ENCODE measurements at places on chromosomes 13 and 19. TPM values are rescaled to one million over a fixed set of nuclear protein-coding genes. Genes with fewer than 3 reads are reported as not detected.
A peak's percentile ranks its signal among the peaks of the same experiment; 100 is the strongest.

NCR1 gene
- polyA plus RNA-seq, result not detected

SULT2B1 gene
- not detected for polyA plus RNA-seq

SYT5 gene
- 0.92 TPM for polyA plus RNA-seq

ZNF418 gene
- 9.9 TPM for polyA plus RNA-seq

RHPN2 gene
- 5.5 TPM for polyA plus RNA-seq

DNA sequence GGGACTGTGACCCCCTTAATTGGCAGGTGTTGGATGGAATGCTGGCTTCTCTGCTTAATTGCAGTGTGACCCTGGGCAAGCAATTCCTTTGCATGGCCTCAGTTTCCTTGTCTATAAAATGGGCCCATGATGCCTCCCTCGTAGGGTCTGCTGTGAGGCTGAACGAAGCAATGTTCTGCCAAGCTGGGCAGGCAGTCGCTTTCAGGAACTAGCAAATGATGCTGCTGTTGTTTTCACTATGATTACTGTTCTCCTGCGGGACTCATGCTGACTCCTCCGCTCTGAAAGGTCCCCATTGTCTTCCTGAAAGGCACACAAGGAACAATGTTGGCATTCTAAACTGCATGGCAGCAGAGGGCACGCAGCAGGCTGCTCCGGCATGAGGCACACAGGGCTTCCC, 6.8 kb downstream of the BICRA start:
- no peaks in the 10 kb centered on the region for H3K27me3 ChIP-seq
- DNase-seq, result no peak
- H3K4me3 ChIP-seq, result peak overlapping the region; percentile 67
- no peaks in the 10 kb centered on the region for H3K36me3 ChIP-seq
- H3K4me1 ChIP-seq, result peaks cover 59% of the 10 kb centered on the region

GRCh38 chr19:37929355-37929923, 22.4 kb downstream of the SIPA1L3 start:
- H3K27me3 ChIP-seq, result no peaks in the 10 kb centered on the region
- H3K27ac ChIP-seq, result peak overlapping the region; percentile 92
- DNase-seq, result no peak

- peaks cover 3% of the 10 kb centered on the region for H3K27me3 ChIP-seq
- no peak overlapping the region for H3K4me3 ChIP-seq
- peaks cover 5% of the 10 kb centered on the region for H3K4me1 ChIP-seq
- DNase-seq, result no peak
- H3K27ac ChIP-seq, result no peak overlapping the region
- no peaks in the 10 kb centered on the region for H3K36me3 ChIP-seq
Measured at GRCh38 chr13:40172149-40172591, 494.3 kb downstream of the FOXO1 start.

DNA sequence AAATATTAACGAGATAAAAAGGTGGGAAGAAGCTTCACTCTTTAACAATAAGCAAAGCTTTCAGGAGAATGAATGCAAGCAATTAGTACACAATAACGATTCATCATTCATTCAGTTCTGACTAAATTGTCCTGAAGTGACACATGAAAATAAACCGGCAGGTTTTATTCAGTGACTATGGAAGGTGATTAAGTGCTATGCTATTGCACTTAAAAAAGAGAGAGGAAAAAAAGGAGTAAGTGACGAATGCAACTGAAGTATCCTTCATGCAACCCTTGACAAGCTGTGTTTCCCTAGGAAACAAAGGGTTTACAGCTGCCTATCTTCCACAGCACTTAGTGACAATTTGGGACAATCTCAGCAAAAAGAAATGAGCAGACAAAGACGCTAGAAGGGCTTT, 1.4 kb downstream of the LIG4 start:
- no peak for DNase-seq
- H3K4me1 ChIP-seq, result peaks cover 61% of the 10 kb centered on the region
- H3K27ac ChIP-seq, result peak overlapping the region; percentile 98
- no peaks in the 10 kb centered on the region for H3K27me3 ChIP-seq
- H3K36me3 ChIP-seq, result peaks cover 21% of the 10 kb centered on the region

STOML3 gene
- polyA plus RNA-seq, result not detected

- no peak for DNase-seq
- H3K27ac ChIP-seq, result no peak overlapping the region
- no peaks in the 10 kb centered on the region for H3K4me1 ChIP-seq
Measured at GRCh38 chr13:59700281-59700680, 463.4 kb downstream of the DIAPH3 start.

GRCh38 chr13:28411831-28412353, 83.0 kb downstream of the FLT1 start:
- no peaks in the 10 kb centered on the region for H3K36me3 ChIP-seq
- H3K4me1 ChIP-seq, result peaks cover 23% of the 10 kb centered on the region
- H3K4me3 ChIP-seq, result peak overlapping the region; percentile 65
- DNase-seq, result no peak

SSC5D gene
- 0.08 TPM for polyA plus RNA-seq

SHFL gene
- polyA plus RNA-seq, result 28.3 TPM

GRCh38 chr19:16951529-16951928, 62.7 kb downstream of the F2RL3 start:
- H3K36me3 ChIP-seq, result no peaks in the 10 kb centered on the region
- no peak overlapping the region for H3K4me3 ChIP-seq
- H3K27ac ChIP-seq, result no peak overlapping the region
- H3K4me1 ChIP-seq, result no peaks in the 10 kb centered on the region

- H3K27me3 ChIP-seq, result no peaks in the 10 kb centered on the region
- H3K36me3 ChIP-seq, result peaks cover 33% of the 10 kb centered on the region
- no peaks in the 10 kb centered on the region for H3K4me1 ChIP-seq
- no peak overlapping the region for H3K27ac ChIP-seq
- no peak overlapping the region for H3K4me3 ChIP-seq
Measured at GRCh38 chr13:73745190-73745589, 389.0 kb downstream of the KLF12 start.

All from naive B cell (primary cell).